Hematopoietic multipotent progenitor cell treated with erythropoietin and hydrocortisone succinate and interleukin-3 and kit ligand, for 17 days (in vitro differentiated cells): ENCODE measurements at places on chromosomes 7 and 10.

- DNase-seq: no peak
Measured at GRCh38 chr10:46298477-46299285, 11.9 kb downstream of the ANTXRL start.

DNA sequence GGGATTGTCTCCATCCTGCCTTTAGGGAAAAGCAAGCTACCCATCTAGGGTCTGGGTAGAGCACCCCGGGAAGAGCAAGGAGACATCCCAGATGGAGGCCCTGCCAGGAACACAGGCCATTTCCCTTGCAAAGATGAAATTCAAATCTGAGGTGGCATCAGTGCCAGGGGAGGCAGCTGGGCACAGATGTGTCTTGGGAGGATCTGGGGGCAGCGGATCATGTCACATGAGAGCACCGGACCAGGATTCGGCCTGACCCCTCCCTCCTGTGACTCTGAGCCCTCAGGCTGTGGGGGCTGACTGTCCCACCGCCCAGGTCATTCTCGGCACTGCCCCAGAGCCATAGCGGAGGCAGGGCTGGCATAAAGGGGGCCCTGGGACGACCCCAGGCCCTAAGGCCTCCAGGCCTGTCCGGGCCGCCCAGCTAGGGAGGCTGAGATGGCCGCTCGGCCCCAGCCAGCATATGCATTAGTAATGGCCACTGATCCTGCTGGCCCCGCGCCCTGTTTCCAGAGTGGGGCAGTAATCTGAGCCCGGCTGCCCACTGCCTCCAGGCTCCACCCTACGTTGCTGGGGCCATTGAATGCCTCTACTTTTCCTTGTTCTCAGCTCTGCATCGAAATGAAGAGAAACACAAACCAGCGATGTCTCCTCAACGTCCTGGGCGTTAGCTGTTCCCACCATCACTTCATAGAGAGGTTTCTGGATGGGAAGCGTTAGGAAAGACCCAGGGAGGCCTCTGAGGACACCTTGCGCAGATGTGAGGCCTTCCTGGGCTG is 148.5 kb downstream of the UBE2H start:
- no peak for DNase-seq

DNA sequence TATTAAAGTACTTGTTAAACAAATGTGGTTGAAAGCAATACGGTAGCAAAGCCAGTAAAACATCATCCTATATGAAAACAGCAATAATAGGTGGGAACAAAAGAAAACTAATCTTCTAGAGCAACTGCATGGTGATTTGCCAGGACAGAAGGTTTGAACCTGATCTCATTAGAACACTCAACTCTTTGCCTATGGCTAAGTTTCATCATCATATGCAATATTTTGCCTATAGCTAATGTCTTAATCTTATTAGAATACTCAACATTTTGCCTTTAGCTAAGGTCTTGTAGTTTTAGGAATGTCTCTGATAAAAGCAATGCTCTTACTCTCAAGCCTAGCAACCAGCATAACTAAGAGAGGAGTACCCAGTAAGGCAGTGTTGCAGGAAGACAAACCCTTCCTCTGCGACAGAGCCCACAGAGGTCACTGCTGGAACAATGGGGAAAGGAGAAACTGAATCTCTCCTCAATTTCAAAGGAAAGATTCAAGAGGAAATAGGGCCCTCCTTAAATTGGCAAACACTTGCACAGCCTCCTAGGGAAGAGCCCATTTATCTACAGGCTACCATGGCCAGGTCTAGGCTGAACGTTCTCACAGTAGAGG is 38.3 kb downstream of the CADPS2 start:
- DNase-seq: no peak

DNA sequence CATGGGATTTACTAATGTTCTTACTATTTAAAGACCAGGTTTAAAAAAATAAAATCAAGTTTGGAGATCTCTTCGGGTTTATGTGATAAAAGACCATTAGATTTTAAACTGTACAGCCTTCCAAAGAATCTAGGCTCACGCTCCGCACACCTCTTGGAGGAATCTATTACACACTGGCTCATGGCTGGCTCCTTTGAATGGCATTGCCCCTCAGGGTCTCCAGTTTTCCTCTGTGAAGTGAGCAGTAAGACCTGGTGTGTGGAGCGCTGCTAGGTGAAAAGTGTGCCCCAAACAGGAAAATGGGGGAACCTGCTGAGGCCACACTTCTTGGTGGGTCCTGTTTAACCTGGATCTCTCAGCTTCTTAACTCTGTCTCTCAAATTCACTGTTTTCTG is 142.3 kb downstream of the KAT6B start:
- DNase-seq: no peak

DNA sequence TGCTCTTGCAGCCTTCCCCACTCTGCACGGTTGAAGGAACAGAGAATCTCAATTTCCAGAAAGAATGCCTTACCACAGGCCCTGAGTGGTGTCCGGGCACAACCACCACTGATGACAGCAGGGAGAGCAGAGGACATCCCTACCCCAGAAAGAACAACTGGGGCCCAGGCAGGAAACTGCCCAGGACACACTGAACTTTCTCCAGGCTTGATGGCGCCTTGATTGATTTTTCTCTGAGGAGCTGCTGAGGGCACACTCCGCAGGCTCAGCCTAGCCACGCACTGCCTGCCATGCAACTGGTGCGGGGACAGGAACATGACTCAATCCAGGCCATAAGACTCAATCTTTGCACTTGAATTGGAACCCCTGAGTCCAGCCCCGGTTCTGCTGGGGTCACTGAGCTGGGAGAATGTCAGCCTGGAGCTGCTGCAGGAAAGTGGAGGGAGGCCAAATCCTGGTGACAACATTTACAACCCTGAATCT is 5.9 kb downstream of the AKR1B1 start:
- DNase-seq: no peak

DNA sequence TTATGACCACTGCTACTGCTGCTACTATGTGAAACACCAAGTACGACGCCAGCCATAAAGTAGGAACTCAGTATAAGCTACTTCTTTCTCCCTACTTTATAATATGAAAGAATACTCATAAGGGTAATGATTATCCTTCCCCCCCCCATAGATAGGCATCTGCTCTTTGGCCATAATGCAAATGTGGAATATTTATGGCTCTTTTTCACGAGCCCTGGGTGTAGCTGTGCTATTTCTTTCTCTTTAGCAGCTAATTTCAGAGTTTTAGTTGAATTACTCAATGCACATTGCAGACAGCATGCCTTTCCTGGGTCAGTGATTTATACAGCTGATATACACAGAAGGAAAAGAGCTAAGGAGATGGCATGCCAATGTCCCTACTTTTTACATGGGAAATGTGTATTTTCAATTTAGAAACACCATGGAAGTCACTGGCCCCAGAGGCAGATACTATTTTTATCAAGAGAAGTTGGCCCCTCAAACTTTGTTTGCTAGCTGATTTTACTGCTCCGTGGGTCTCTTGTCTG is 234.1 kb upstream of the KIAA1217 start:
- DNase-seq: no peak

GRCh38 chr7:2661602-2662272 is 26.3 kb upstream of the AMZ1 start:
- no peak for DNase-seq

- no peak for DNase-seq
Measured at GRCh38 chr7:81492910-81493309, 276.9 kb downstream of the HGF start.
